ENCODE measurements at places on chromosomes 2 and 18.

GRCh38 chr2:205771031-205771430, 88.7 kb downstream of the NRP2 start:
- no peaks in the 10 kb centered on the region for H3K27me3 ChIP-seq
- no peak overlapping the region for H3K4me3 ChIP-seq
- H3K36me3 ChIP-seq: no peaks in the 10 kb centered on the region

DNA sequence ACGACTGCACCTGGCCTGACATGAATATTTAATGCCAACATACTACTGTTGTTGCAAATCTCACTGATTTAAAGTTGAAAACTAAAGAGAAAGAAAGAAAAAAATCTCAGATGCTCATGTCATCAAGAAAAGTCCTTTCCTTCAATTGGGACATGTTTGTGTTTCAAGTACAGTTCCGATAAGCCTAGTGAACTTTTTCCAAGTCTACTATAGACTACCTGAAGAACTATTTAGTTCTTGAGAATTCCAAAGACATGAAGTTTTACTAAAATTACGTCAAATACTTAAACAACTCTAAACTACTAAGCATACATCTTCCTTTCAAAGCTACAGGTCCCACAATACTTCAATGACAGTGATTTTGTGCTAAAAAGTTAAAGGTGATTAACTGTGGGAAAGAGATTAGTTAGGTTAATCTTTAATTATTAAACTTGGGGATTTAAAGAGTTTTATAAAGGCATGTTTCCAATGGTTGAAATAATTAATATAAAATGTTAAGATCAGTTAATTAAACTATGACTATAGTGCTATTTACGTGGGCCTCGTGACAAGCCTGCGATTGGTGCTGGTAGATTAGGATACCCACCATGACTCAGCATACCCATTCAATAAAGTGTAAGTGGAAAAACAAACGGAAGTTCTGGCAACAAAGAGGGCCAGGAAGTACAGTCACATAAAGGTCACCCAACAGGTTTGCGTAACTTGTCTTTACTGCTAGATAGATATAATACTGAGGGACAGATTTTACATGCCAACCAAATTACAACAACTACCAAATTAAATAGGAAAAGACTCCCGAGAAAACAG, 55.5 kb downstream of the SEPTIN10 start:
- H3K36me3 ChIP-seq: peaks cover 31% of the 10 kb centered on the region
- DNase-seq: no peak
- H3K4me3 ChIP-seq: no peak overlapping the region
- H3K4me1 ChIP-seq: peaks cover 6% of the 10 kb centered on the region
- no peaks in the 10 kb centered on the region for H3K27me3 ChIP-seq

DNA sequence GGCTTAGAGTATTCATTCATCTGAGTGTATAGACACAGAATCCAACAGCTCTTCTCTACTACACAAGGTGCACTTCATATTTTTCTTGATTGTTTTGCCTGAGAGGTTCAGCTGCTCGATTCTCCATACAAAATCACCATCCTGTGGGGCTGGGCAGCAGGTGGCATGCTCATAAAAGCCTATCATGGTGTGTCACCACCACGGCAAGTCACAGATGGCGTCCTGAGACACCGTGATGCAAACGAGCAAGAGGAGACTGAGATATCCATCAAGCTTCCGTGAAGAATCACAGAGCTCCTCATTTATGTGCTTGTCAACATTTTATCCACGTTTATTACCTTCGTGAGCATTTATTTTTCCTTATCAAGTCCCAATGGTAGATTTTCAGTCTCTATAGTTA, 22.4 kb upstream of the NRP2 start:
- peak overlapping the region; percentile 47 for H3K27ac ChIP-seq
- no peak for DNase-seq
- H3K36me3 ChIP-seq: no peaks in the 10 kb centered on the region
- H3K4me1 ChIP-seq: peaks cover 32% of the 10 kb centered on the region
- no peak overlapping the region for H3K4me3 ChIP-seq

GRCh38 chr18:34970106-34970505, 71.1 kb upstream of the MAPRE2 start:
- no peaks in the 10 kb centered on the region for H3K4me1 ChIP-seq
- DNase-seq: no peak
- no peak overlapping the region for H3K4me3 ChIP-seq
- H3K36me3 ChIP-seq: peaks cover 1% of the 10 kb centered on the region

- H3K4me3 ChIP-seq: no peak overlapping the region
- peaks cover 18% of the 10 kb centered on the region for H3K4me1 ChIP-seq
- no peak overlapping the region for H3K27ac ChIP-seq
- H3K36me3 ChIP-seq: no peaks in the 10 kb centered on the region
- no peaks in the 10 kb centered on the region for H3K27me3 ChIP-seq
These were observed 80.8 kb downstream of the ANKRD44 start for GRCh38 chr2:197229509-197230443.

DNA sequence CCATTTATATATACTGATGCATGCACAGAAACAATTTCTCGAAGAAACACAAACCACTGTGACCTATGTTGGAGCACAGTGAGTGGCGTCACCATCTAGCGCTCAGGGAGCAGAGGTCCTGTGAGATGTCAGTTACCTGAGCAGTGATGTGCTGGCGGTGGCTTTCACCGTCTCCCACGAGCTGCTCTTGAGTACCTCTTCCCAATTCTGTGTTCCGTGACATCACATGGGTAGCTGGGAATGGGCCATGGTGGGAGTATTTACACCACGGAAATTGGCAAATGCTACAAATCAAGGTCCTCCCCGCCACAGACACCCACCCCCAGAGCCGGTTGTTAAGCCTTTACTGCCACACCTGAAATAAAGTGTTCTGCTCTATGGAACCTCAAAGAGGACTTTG, 24.4 kb downstream of the GBX2 start:
- H3K36me3 ChIP-seq: peaks cover 1% of the 10 kb centered on the region
- H3K4me3 ChIP-seq: no peak overlapping the region
- H3K27me3 ChIP-seq: peaks cover 1% of the 10 kb centered on the region
- peaks cover 4% of the 10 kb centered on the region for H3K4me1 ChIP-seq

- H3K4me3 ChIP-seq: no peak overlapping the region
- no peak for DNase-seq
- peaks cover 34% of the 10 kb centered on the region for H3K36me3 ChIP-seq
- H3K27ac ChIP-seq: no peak overlapping the region
- H3K4me1 ChIP-seq: peaks cover 10% of the 10 kb centered on the region
- H3K27me3 ChIP-seq: no peaks in the 10 kb centered on the region
These were observed 113.3 kb downstream of the NOL10 start for GRCh38 chr2:10576456-10576855.

DNA sequence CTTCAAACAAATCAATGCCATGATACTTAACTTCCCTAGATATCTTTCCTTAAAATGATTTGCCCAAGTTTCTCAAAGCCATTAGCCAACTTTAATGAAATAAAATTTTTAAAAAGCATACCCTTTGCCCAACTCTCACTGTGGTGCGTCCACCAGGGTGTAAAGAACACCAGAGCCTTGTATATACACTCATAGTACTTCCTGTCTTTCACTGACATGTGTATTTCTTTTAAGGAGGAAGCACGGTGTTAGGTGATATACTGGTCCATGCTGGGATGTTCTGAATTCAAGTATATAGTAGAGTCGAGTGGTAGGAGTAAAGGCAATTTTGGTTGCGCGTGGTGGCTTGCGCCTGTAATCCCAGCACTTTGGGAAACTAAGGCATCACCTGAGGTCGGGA, 22.7 kb downstream of the AAK1 start:
- H3K4me3 ChIP-seq: no peak overlapping the region
- DNase-seq: no peak
- H3K27me3 ChIP-seq: no peaks in the 10 kb centered on the region
- H3K27ac ChIP-seq: no peak overlapping the region
- H3K36me3 ChIP-seq: no peaks in the 10 kb centered on the region
- peaks cover 6% of the 10 kb centered on the region for H3K4me1 ChIP-seq

DNA sequence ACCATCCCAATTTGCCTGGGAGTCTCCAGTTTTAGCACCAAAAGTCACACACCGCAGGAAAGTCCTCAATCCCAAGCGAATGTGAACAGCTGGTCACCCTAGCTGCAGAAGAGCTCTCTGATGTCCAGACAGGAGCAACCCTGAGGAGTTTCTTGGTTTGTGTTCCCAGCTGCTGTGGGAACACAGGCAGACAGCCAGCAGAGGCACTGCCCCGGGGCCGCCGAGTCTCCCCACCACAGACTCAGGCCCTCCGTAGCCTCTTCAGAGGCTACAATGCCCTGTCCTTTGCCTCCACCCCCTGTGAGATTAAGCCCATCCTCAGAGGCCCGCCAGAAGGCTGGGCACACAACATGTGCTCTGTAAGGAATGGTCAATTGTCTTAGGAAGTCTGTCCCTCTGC, 111.5 kb downstream of the TTC32 start:
- no peaks in the 10 kb centered on the region for H3K27me3 ChIP-seq
- H3K36me3 ChIP-seq: no peaks in the 10 kb centered on the region
- no peak overlapping the region for H3K4me3 ChIP-seq
- no peak for DNase-seq

- no peaks in the 10 kb centered on the region for H3K36me3 ChIP-seq
- H3K4me1 ChIP-seq: peaks cover 20% of the 10 kb centered on the region
- DNase-seq: no peak
- no peak overlapping the region for H3K4me3 ChIP-seq
- no peaks in the 10 kb centered on the region for H3K27me3 ChIP-seq
These were observed 79.3 kb upstream of the POU3F3 start for GRCh38 chr2:104774631-104775030.

DNA sequence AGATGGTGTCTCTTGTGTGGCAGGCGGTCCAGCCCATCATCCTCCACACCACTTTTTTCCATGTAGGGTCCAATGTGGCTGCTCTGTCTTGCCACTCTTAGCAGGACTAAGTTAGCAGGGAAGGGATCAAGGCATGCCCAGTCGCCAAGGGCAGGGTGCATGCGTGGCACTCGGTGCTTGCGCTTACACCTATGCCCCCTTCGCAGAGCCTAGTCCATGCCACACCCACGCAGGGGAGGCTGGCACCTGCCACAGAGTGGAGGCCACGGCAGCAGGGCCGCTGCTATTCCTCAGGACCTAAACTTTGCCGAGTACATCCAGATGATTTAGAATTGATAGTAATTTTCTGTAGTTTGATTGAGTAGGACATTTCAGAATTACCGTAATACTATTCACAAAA, 59.5 kb downstream of the RALBP1 start:
- H3K4me3 ChIP-seq: no peak overlapping the region
- H3K27ac ChIP-seq: peak overlapping the region; percentile 82
- H3K4me1 ChIP-seq: peaks cover 32% of the 10 kb centered on the region
- H3K27me3 ChIP-seq: no peaks in the 10 kb centered on the region

GRCh38 chr18:63979409-63979920, 9.6 kb downstream of the SERPINB8 start:
- H3K4me3 ChIP-seq: peak overlapping the region; percentile 64
- DNase-seq: no peak
- peak overlapping the region; percentile 78 for H3K27ac ChIP-seq
- peaks cover 17% of the 10 kb centered on the region for H3K36me3 ChIP-seq
- H3K27me3 ChIP-seq: no peaks in the 10 kb centered on the region
- peaks cover 28% of the 10 kb centered on the region for H3K4me1 ChIP-seq

DNA sequence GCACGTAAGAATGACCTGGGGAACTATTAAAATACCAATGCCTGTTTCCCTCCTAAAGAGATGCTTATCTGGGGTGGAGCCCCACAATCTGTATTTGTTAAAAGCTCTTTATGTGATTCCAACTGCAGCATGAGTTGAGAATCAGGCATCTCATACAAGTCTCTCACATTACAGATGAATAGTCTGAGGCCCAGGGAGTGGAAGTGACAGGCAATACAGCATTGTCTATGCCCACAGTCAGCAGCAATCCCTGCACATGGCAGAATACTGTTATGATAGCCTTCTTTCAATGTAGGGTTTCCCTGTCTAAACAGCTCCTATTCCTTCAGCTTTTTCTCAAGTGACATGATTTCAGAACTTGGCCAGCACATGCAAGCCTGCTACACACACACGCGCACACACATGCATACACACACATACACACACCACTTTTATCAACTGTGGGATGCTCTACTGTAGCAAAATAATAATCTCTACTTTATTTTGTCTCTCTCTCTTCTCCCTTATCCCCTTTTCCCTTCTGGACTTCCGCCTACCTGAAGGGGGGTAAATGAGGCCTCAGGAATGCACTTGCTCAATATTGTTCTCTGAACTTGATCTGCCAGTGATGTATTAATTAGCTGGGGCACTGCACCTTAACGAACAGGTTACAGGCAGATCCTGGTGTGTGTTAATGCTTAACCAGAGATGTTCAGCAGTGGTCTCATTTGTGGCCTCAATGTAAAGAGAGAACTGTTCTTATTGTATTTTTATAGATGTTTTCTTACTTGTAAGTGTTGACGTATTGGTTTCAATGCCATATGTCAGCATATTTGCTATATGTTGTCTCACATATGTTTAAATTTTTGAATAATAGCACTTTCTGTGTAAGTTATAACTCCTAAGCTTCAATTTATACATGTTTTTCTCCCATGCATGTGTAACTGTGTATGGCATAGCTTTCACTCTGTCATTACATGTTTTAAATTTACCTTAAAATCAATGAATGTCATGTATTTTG, 116.0 kb downstream of the SETBP1 start:
- DNase-seq: no peak
- peaks cover 37% of the 10 kb centered on the region for H3K4me1 ChIP-seq
- no peak overlapping the region for H3K27ac ChIP-seq
- H3K36me3 ChIP-seq: peaks cover 8% of the 10 kb centered on the region
- no peaks in the 10 kb centered on the region for H3K27me3 ChIP-seq
- H3K4me3 ChIP-seq: no peak overlapping the region

DNA sequence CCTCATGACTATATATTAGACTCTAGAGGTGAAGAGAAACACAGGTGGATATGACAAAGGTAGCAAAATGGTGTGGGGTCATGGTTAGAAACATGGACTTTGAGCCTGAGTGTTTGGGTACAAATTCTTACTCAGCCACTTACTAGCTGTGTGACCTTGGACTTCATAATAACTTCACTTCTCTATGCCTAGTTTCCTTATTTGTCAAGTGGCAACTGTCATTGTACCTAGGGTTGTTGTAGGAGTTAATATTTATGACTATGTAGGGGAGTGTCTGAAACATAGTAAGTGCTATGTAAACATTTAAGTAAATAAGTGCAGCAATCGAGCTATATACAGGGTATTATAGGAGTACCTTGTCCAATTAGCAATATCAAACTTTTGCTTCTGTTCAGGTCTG, 49.7 kb upstream of the RAPH1 start:
- H3K27me3 ChIP-seq: no peaks in the 10 kb centered on the region
- DNase-seq: no peak
- no peak overlapping the region for H3K27ac ChIP-seq

GRCh38 chr2:129771418-129772189, 207.9 kb upstream of the RAB6C start:
- H3K36me3 ChIP-seq: no peaks in the 10 kb centered on the region
- no peak overlapping the region for H3K4me3 ChIP-seq
- H3K27ac ChIP-seq: no peak overlapping the region

DNA sequence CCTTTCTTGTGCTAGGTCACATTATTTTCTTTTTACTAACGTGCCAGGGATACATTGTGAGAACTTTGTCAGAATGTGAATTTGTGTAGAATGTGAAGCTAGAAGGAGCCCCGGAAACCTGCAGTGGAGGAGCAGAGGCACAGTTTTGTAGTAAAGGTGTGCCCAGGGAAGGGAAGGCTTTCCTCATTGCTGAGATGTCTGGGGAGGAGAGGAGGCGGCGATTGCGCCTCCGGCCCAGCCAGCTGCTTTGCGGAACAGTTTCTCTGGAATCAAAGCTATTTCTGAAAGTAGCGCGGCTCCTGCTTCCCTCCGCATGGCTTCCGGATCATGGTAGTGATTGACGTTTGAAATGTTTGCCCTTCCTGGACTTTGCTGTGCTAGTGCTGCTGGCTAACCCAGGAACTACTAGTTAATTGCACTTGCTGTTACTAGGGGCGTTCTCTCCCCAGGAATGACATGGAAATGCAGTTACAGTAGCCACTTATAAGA, 83.1 kb upstream of the RBM44 start:
- peaks cover 53% of the 10 kb centered on the region for H3K4me1 ChIP-seq
- H3K36me3 ChIP-seq: peaks cover 10% of the 10 kb centered on the region
- peak overlapping the region; percentile 65 for H3K4me3 ChIP-seq
- no peaks in the 10 kb centered on the region for H3K27me3 ChIP-seq
- no peak for DNase-seq
